ENCODE measurements at places on chromosomes 16 and 17.

DNA sequence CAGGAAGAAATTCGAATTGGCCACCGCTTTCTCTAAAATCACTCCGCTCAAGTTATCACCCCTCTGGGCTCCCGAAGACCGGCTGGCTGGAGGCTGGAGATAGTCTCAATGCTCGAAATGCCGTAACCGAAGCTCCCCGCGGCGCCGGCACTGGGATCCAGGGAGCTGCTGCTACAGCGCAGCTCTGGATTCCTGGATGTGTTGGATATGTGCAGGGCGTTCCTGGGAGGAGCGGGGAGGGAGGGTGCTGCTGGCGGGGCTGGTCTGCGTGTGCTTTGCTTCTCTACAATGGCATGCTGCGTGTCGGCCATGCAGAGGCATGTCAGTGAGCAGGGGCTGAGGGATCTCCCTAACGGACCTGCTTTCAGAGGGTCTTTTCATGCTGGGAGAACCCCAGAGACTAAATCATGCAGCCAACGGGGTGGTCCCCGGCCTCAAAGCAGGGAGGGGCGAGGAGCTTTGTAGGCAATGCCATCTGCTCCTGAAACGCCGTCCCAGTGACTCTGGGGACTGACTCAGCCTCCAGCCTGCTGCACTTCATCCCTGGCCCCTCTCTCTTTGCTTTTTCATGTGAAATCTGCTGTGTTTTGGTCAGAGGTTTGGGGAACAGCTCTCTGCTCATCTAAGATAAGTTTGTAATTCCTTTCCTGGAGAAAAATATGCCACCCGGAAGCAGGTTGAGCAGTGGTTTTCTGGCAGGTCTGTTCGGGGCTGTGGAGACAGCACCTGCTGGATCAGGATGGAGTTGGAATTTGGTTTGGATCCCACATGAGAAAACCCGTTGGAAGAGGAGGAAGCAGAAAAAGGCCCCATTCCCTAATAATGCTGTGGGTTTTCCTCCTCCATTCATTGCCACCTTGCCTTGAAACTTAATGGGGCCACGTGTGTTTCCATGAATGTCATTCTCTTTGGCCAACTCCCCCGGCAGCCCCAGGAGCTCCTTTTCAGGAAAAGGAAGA, 311.4 kb downstream of the SEC14L1 start:
- DNase-seq: peak; percentile 88

- no peak for DNase-seq
These were observed 45.5 kb upstream of the STH start for GRCh38 chr17:45953561-45953960.

DNA sequence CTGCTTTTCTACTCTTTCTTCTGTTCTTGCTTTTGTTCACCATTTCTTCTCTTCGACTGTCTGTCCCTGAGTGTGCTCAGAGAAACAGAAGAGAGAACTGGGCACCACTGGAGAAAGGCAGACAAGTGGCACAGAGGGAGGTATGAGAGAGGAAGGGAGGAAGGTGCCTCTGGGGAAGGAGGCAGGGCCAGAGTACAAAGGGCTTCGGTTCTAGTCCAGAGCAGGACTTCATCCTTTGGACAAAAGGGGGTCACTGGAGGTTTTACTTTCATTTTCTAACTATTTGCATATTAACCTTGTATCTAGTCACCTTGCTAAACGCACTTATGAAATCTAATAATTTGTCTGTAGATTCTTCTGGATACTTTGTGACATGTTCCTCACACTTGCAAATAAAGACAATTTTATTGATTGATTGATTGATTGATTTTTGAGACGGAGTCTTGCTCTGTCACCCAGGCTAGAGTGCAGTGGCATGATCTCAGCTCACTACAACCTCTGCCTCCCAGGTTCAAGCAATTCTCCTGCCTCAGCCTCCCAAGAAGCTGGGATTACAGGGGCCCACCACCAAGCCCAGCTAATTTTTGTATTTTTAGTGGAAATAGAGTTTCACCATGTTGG, 13.5 kb downstream of the ITGB4 start:
- no peak for DNase-seq

- DNase-seq: peak; percentile 80
These were observed 2.0 kb upstream of the CD300H start for GRCh38 chr17:74569020-74570003.

GRCh38 chr16:53334581-53334980, 99.7 kb upstream of the RBL2 start:
- DNase-seq: no peak

GRCh38 chr17:27555339-27555738, 75.6 kb upstream of the LGALS9 start:
- no peak for DNase-seq

DNA sequence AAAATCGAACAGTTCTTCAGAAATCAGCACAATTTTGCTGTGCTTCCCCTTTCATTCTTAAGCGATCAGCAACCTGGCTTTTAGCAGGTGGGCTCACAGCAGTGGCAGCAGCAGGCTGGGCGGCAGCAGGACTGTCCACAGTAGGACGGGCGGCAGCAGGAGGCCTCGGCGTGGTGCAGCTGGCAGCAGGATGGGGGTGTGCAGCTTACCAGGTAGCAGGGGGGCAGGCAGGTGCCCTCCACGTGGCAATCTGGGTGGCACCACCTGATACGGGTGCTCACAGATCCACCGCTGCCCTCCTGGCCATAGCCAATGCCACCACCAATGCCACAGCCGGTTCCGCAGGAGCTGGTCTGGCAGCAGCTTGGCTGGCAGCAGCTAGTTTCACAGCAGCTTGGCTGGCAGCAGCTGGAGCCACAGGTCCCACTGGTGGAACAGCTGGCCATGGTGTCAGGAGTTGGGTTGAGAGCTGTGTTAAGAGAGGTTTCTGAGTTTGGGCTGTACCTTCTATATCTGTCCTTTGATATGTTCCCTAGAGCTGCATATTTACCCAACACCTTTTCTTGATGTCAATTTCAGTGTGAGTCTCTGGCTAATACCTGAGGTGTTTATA, at the start of gene KRTAP1-4:
TSS of gene KRTAP1-4 (minus strand) at position 563 of the 613 bp plus-strand sequence. CDS start at position 446, 117 bp downstream.
- DNase-seq: no peak

DNA sequence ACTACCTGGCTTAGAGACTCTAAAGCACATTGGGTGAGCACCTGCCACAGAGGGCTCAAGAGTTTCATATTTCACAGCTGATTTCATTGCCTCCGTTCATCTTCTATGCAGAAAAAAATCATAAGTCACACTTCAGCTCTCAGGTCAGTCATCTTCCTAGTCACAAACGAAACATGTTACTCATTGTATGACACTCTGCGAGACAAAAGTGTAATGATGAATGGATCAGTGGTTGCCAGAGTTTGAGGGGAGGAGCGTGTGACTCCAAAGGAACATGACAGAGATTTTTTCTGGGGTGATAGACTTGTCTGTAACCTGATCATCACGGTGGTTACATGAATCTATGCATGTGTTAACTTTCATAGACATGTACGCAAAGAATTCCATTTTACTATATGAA, 195.2 kb upstream of the CNTNAP4 start:
- no peak for DNase-seq

GRCh38 chr16:64343061-64343819, 778.6 kb downstream of the CDH11 start:
- DNase-seq: no peak

DNA sequence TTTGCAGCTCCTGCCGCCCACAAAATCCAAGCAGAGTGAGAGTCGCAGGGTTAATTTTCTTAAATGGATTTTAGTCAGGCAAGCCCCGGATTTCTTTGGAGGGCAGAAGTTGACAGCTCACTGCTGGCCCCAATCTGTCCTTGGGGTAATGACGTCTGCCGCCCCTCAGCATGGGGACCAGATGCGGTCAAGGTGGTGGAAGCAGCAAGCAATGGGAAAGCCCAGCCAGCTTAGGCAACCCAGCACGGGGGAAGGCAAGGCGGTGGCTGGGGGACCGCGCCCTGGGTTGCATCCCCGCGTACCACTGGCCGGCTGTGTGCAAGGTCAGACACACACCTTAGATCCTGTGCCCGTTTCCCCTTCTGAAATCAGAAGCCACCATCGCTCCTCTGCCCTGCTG, 321.7 kb downstream of the C16orf95 start:
- DNase-seq: no peak

DNA sequence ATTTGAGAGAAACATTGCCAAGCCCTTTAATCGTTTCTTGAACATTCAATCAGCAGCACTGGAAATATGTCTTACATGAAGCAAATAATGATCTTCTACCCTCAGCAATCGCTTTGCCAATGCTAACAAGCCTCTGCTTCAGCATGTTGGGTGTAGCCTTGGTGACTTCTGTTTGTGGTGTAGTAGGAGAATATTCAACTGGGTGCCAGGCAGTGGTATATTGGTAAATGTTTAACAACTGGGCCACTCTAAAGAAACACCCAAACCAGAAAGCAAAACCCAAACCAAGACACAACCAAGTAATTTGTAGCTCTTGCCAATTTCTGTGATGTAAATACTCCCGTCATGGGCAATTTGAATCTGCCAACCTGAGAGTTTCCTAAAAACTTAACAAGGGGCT, 9.7 kb downstream of the CDH13 start:
- DNase-seq: no peak

GRCh38 chr16:85566561-85567100, 46.5 kb upstream of the GSE1 start:
- DNase-seq: no peak

- no peak for DNase-seq
These were observed 140.0 kb downstream of the SNX11 start for GRCh38 chr17:48247603-48248002.

DNA sequence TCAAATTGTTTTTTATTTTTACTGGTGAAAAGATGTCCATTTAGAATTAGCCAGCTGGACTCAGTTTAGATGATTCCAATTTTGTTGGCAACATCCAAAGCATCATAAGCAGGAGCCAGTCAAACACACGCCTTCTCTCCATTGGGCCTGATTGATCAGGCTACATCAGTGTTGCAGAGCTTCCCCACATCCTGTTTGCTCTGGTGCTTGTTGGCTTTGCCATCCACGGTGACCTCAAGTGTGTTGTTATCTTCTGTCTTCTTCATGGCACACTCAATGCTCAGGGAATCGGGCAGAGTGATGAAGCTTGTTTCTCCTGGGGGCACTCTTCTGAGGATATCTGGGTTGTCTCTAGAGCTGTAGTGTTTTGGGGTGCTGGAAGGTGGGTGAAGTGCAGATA, 6.3 kb upstream of the NETO2 start:
- no peak for DNase-seq

- peak; percentile 91 for DNase-seq
These were observed 4.6 kb downstream of the TGFB1I1 start for GRCh38 chr16:31476303-31477219.

GRCh38 chr16:228151-228851, 948 bp downstream of the LUC7L start:
- no peak for DNase-seq

- DNase-seq: peak; percentile 43
These were observed 22.1 kb downstream of the SLC16A3 start for GRCh38 chr17:82250868-82251500.

DNA sequence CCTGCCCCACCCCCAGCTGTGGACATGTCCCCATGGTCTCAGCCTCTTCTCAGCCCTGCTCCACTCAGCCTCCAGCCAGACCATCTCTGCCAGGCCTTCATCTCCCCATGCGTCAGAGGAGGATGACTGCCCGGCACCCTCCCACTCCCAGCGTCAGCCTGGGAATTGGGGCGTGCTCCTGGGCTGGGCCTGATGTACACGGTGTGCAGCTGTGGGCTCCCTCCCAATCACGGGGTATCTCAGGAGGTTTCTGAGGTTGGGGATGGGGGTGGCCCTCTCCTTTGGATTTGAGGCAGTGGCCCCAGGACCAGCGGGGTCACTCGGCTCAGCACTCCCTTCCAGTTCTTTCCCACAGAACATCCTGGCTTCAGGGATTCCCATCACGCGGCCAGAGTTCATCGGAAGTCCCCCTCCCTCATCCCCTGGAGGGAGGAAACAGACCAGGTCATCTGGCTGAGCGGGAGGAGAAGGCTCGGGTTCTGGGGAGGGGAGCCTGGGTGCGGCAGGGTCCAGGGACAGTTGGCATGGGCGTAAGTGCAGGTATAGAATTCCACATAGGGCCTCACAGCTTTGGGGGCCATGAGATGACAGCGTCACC, 36.9 kb downstream of the SOCS3 start:
- peak; percentile 50 for DNase-seq

GRCh38 chr16:49821614-49822282, 34.2 kb downstream of the ZNF423 start:
- DNase-seq: no peak

GRCh38 chr16:64627781-64628180, 494.1 kb downstream of the CDH11 start:
- no peak for DNase-seq

GRCh38 chr16:89115216-89115861, 21.7 kb downstream of the ACSF3 start:
- DNase-seq: peak; percentile 90

DNA sequence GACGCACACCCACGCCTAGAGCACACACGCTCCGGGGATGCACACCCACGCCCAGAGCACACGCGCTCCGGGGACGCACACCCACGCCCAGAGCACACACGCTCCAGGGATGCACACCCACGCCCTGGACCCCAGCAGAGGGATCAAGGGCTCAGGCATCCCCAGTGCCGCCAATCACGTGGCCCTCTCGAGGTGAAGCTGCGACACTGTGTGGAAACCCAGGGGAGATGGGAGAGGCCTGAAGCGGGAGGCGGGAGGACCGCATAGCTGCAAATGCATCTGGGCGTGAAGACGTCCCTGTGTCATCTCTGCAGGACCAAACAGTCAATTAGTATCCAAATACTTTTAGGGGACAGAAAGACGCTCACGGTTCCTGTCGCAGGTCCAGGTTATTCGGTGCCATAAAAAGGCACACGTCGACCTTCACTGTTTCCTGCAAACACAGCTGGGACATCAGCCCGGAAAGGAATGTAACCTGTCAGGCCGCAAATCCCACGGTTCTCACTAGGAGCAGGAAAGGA, 56.4 kb downstream of the TBC1D16 start:
- no peak for DNase-seq

DNA sequence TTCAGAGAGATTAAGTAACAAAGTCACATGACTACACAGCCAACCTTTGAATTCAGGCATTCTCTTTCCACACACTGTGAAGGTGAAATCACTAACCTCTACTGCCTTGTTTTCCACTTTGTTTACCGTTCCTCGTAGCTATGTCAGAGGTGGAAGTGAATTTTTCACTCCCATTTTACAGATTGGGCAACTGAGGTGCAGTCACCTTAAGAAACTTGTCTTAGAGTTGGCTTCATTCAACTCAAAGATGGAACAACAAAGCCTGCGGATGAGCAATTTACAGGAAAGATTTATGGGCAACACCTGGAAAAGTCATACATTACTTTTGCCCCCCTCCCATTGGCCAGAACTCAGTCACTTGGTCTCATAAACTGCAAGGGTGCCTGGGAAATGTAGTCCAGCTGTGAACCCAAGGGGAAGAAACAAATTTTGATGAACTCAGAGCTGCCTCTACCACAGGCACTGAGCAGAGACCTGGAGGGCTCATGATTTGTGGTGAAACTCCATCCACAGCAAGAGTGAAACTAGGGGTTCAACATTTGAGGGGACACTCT, 784.6 kb upstream of the EEF2KMT start:
- no peak for DNase-seq

GRCh38 chr17:80768936-80769335, 222.7 kb upstream of the CHMP6 start:
- no peak for DNase-seq

DNA sequence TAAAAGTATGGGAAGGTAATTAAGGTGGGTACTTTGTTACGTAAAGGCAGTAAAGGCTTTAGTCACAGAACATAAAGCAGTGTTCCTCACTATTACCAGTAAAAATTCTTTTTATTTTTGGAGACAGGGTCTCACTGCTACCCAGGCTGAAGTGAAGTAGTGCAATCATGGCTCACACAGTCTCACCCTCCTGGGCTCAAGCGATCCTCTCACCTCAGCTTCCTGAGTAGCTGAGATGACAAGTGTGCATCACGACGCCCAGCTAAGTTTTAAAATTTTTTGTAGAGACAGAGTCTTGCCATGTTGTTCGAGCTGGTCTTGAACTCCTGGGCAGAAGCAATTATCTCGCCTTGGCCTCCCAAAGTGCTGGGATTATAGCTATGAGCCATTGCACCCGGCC, 80.5 kb downstream of the CREBBP start:
- no peak for DNase-seq

All from upper lobe of left lung (tissue), 6 donors.